Suprapubic skin (tissue), 4 donors: ENCODE measurements at places on chromosomes 12 and 14.

DNA sequence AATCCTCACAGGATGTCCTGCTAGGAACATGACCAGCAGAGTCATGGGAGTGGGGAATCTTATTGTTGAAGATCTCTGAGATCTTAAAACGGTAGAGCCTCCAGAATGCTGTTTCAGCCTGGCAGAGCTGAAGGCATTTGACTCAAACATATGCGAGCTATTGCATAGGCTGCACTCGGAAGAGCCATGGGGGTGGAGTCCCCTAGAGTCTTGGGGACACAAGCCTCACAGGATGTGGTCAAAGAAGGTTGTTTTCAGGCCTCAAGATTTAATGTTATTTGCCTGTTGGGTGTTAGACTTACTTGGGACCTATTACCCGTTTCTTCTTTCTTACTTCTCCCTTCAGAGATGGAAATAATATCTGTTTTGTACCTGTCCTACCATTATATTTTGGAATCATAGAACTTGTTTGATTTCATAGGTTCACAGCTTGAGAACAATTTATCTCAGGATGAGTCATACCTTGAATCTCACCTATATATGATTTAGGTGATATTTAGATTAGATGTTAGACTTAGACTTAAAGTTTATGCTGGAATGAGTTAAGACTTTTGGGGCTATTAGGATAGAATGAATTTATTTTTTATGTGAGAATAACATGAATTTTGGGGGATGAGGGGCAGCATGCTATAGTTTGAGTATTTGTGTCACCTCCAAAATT, 172.2 kb upstream of the ATP2B1 start:
- H3K4me1 ChIP-seq = no peaks in the 10 kb centered on the region
- no peak for DNase-seq
- H3K36me3 ChIP-seq = no peaks in the 10 kb centered on the region
- no peak overlapping the region for H3K27ac ChIP-seq
- no peaks in the 10 kb centered on the region for H3K27me3 ChIP-seq

DNA sequence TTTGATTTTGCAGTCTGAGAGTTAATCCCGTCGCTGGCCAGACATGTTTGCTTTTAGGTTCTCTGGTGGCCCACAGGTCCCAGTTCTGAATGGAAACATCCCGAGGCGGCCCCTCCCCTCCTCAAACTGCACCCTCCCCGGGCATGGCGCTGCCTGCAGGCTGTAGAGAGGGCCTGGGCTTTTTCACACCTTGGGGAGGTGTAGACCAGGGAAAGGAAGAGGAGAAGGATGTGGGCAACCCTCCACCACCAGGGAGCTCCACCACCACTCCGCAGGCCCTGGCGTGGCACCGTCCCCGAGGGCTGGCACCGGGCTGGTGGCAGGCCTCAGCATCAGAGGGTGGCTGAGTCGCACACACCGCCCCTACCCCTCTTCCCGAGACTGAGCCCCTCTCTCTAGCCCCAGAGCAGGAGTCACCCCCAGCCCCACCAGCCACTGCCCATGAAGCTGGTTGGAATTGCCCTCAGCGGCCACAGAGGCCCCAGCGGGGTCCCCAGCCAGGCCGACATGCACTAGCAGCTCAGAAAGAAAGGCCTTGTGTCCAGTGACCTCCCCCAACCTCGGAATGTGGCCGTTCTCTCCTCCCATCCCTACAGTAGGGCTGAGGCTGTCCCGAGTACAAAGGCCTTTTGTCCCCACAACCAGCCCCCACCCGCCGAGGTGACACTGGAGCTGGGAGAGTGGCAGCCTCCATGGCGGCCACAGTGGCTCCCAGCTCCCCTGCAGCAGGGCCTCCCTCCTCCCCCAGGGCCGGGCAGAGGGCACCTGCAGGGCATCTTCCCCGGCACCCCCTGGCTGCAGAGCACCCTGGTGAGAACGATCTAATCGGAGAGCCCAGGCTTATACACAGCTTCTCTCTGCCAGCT, 23.5 kb upstream of the INF2 start:
- H3K36me3 ChIP-seq = no peaks in the 10 kb centered on the region
- peaks cover 12% of the 10 kb centered on the region for H3K4me1 ChIP-seq
- no peak for DNase-seq
- no peak overlapping the region for H3K4me3 ChIP-seq
- no peak overlapping the region for H3K27ac ChIP-seq

DNA sequence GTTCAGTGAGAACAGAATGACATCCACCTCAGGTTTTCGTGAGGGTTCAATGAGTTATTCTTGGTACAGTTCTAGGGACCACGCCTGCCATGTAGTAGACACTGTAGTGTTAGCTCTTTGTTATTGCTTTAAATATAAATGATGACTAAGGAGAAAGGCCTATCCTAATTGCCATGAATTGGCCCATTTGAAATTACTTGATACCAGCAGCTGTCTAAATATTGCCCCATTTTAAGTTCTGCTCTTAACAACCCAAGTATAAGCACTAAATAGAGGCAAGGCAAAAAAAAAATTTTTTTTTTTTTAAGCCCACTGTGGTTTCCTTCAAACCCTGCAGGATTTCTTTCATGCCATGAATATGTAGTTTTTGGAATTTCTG, 84.5 kb downstream of the BORCS5 start:
- peaks cover 33% of the 10 kb centered on the region for H3K4me1 ChIP-seq
- H3K36me3 ChIP-seq = peaks cover 3% of the 10 kb centered on the region
- no peak for DNase-seq
- no peaks in the 10 kb centered on the region for H3K27me3 ChIP-seq
- no peak overlapping the region for H3K4me3 ChIP-seq

- DNase-seq = no peak
- no peaks in the 10 kb centered on the region for H3K4me1 ChIP-seq
- no peaks in the 10 kb centered on the region for H3K27me3 ChIP-seq
- no peak overlapping the region for H3K4me3 ChIP-seq
- H3K27ac ChIP-seq = no peak overlapping the region
Measured at GRCh38 chr12:120010661-120011230, 21.7 kb downstream of the BICDL1 start.

DNA sequence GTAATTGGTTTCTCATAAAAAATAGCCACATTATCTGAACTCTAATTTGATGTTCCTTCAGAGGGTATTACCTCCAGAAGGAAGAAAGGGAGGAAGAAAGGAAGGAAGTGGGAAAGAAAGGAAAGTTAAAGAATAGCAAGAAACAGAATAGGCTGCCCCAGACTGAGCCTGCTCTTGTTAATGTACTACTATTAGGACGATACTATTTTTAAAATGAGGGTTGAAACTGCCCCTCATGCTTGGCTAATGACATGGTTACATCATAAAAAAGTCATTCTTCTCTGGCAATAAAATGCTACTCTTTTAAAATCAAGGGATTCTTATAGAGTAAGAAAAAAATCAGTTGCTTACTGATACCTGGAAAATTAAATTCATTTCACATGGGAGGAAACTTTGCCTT, 253.0 kb downstream of the KTN1 start:
- no peaks in the 10 kb centered on the region for H3K36me3 ChIP-seq
- no peaks in the 10 kb centered on the region for H3K27me3 ChIP-seq
- no peak overlapping the region for H3K27ac ChIP-seq
- no peak for DNase-seq
- H3K4me1 ChIP-seq = no peaks in the 10 kb centered on the region
